Right renal pelvis (tissue), 4 donors: ENCODE measurements at places on chromosomes 3 and 15.

DNA sequence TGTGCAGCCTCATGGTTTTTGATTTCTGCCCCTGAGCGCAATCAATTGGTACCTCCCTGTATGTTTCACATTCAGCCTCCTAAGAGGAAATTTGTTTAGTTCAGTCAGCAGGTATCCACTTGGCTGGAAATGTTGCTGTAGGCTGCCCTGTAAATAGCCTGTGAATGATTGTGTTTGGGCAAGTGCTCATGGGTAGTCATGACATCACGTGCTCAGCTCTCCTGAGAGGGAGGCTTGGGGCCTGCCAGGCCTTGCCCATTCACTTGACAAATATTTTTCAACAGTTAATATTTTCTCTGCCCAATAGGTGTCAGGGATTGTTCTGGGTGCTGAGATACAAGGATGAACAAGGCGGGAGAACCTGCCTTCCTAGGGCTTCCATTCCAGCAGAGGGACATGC, 13.3 kb downstream of the HRH1 start:
- DNase-seq: no peak

GRCh38 chr3:27639271-27639670, 82.9 kb downstream of the EOMES start:
- no peak for DNase-seq

DNA sequence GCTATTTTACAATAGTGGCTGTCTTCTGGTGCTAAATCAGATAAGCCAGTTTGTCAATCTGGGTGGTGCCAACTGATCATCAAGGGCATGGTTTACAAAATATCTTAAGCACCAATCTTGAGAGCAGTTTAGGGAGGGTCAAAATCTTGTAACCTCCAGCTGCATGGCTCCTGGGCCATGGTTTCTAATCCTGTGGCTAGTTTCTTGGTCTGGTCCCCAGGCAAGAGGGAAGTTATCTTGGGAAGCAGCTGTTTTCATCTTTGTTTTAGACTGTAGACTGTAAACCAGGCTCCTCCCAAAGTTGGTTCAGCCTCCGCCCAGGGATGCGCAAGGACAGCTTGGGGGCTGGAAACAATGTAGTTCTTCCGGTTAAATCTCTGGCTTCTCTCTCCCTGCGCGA, 166.8 kb downstream of the IL1RAP start:
- no peak for DNase-seq

DNA sequence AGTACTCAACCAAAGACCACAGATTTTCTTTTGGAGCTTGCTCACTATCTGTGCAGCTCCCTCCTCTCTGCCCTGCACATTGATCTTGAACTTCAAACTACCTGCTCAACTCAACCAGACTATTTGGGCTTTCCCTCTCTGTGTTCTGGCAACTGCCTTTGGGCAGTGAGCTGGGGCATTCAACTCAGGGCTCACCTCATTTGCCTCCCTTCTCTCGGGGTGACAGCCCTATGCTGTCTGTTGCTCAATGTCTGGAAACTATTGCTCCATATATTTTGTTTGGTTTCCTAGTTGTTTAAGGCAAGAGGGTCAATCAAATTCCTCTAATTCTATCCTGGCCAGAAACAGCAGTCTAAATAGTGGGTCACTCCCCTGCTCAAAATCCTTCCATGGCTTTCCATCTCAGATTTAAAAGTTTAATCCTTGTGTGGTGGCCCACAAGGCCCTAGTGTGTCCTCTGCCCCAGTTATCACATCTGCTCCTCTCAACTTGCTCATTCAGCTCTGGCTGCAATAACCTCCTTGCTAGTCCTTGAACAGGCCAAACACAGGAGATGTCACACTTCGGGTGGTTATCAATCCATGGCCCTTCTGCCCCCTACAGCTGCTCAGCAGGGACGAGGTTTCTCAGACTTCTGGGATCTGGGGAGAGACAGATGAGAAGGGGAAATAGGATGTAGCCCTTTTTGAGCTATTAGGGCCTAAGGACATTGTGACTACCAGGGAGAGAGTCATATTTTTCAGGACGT, 67.8 kb downstream of the SNRK start:
- no peak for DNase-seq

- no peak for DNase-seq
Measured at GRCh38 chr3:151775314-151776258, 38.3 kb upstream of the AADAC start.

DNA sequence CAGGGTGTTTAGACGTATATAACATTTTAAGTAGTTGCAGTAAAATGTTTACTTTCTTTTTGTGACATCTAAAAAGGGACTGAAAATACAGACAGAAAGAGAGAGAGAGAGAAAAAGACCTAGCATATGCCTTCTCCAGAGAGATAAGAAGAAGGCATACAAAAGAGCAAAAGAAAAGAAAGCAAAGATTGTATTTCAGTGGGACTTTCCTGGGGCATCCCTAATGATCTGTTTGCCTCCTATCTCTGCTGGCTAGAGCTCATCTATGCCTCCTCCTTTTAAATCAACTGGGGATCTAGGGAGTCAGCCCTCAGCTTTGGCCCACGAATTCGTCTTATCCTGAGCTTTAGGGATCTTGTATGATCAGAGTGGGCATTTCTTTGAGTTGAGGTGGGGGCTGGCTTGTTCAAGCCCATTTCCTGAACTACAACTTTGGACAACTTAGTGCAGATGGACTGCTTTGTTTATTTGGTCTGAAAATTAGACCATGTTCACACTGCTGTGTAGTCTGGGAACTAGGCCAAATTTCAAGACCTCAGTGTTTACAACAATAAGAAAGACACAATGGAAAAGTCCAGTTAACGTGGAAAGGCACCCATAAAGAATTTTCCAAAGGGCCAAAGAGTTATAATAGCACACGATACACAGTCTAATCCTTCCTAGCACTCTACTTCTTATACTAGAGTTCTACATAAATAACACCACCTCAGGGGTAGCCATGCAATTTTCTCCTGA, 61.0 kb downstream of the ATP8B4 start:
- no peak for DNase-seq

- DNase-seq: no peak
Measured at GRCh38 chr3:47849699-47850563, 47.0 kb downstream of the DHX30 start.

GRCh38 chr3:69328103-69328962, 57.6 kb downstream of the FRMD4B start:
- no peak for DNase-seq

GRCh38 chr3:41711651-41712050, 250.3 kb downstream of the ULK4 start:
- DNase-seq: no peak

- no peak for DNase-seq
Measured at GRCh38 chr3:161500068-161500796, 3.6 kb downstream of the OTOL1 start.

DNA sequence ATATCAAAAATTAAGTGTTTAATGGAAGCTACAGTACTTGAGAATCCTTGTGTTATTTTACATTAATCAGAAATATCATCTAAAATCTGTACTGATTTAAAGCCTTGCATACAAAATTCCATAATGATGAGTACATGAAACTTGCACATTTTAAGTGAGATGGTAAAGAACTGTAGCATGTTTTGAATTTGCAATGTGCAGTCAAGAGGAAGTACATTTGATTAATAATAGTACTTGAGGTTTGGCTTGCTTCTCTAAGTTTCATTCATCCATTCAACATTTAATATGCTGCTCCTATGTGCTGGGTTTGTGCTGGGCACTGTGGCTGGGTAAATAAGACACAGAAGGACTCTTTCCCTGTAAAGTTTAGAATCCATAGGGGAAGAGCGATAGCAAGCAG, 332.3 kb downstream of the CNTN3 start:
- no peak for DNase-seq

DNA sequence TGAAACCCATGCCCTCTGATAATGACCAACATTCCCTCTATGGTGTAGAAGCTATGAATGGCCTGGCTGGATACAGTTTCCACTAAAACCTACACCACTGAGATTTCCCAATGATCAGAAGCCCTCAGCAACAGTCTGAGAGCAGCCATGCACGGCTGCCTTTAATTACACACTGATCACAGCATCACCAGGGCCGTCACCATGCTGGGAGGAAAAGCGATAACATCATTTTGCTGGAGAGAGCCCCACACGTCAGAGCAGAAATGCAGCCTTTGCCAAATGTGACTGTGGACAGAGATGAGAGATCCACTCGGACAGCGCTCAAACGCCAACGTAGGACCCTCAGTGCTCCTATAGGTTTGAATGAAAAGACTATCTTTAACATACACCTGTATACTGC, 135.0 kb downstream of the XXYLT1 start:
- DNase-seq: no peak

DNA sequence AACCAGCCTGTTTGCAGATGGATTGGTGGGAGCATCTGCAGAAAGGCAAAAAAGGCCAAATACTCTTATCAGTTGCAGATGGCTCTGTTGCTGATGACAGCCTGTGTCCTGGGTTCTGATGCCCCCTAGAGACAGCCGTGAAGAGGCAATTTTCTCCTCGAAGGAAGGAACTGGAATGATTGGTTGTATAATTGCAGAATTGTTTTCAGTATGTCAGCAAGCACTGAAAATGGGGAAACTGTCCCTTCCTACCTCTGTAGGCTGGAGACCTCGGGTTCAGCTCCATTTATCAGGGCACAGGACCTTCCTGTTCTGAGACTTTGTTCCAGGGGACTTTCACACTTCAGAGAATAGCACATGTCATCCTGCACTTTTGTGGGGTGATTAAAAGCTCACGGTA, 103.0 kb downstream of the PGPEP1L start:
- no peak for DNase-seq

DNA sequence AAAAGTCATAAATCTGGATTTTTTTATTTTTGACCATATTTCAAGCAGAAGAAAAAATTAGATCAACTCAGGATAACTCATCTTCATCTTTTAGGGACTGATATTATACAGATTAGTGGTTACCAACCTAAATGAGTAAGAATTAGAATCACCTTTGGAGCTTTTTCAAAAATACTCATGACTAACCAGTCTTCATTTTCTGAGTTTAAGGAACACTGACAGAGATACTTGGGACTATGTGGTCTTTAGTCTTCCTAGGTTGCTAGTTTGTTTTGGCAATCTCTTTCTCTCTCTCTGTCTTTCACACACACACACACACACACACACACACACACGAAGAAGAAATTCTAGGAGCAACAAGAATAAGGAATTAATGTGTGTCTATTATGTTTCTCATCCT, 50.1 kb downstream of the TMOD3 start:
- DNase-seq: no peak

GRCh38 chr3:38551026-38551832, 55.1 kb downstream of the EXOG start:
- no peak for DNase-seq

- no peak for DNase-seq
Measured at GRCh38 chr3:106570426-106570825, 701.6 kb upstream of the CBLB start.

GRCh38 chr15:85837011-85837433, 42.3 kb upstream of the KLHL25 start:
- no peak for DNase-seq

DNA sequence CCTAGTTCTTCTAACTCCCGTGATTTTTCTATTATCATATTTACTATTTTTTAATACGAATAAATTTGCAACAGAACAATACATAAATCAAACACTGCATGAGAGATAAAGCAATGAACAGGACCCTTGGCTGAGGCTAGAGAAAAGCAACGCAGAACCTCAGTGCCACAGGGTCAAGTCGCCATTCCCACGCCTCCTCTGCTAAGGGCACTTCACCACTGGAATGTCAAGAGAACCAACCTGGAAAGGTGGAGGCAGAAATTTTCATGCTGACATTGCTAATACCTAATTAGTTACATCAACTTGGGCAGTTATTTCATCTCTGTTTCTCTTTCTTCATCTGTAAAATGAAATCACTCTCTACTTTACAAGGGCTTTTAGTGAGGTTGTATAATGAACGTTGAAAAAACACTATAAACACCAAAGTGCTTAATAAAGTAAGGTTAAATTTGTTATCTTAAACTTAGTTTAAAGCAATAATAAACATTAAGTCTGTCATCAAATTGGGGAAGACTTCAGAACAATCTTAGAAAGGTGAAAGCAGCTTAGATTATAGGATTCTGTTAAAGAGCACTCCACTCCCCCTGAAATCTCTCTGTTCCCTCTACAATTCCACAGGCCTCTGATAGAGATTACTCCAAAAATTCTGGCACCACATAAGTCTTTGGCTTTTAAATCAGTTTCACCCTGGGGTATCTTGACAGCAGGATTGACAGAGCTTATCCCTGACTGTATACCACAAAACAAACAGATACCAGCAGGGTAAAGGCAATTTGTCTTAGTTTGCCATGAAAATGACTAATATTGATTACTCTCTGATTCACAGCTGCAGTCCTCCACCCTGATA, 41.9 kb downstream of the PLCH1 start:
- DNase-seq: no peak

- DNase-seq: no peak
Measured at GRCh38 chr3:101017017-101017416, 23.8 kb upstream of the ABI3BP start.

DNA sequence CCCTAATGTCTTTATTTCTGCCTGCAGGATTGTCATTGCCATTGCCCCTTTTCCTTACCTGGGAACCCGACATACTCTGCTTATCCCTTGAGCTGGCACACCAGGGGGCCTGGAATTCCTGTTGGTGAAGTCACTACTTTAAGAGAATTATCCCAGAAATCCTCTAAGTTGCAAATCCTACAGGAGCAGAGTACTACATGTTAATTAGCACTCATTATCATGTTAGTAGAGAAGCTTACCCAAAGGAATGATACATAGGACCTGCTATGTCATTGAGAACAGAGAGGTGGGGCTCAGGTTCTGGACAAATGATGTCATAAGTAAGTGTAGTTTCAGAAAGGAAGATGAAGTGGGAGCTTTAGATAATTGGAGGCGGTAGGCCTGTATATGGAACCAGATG, 27.4 kb downstream of the SCG5 start:
- no peak for DNase-seq

GRCh38 chr3:181700168-181701087, 11.3 kb upstream of the SOX2 start:
- peak; percentile 80 for DNase-seq

DNA sequence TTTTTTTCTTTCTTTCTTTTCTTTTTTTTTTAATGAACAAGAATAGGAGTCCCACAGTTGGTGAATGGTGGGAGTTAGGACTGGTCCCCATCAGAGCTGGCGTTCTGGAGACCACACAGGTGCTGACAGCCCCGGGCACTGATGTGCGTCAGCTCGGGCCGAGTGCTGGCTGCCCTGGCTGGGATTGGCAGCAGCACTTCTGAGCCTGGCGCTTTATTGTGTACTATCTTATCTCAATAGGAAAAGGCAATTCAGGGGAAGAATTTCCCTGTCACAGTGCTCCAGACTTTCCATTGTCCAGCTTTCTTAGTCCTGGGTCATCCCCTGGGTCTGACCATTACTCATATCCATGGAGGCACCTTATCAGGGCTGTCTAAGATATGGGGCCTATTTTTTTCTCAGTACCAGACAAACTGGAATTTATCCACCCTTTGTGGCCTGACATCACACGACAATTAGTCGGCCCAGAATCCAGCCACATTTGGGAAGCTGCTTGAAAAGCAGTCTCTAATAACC, 54.1 kb downstream of the TMEM44 start:
- no peak for DNase-seq
